ENCODE measurements at places on chromosomes 2 and 18. TPM values are rescaled to one million over a fixed set of nuclear protein-coding genes. Genes with fewer than 3 reads are reported as not detected.

The SLC8A1 gene
- total RNA-seq: 1.8 TPM

The CRYGC gene
- total RNA-seq: not detected

The YWHAQ gene
- 311 TPM for total RNA-seq

The SATB2 gene
- total RNA-seq: not detected

The MPP4 gene
- not detected for total RNA-seq

The SAG gene
- total RNA-seq: 0.32 TPM

The HTR2B gene
- not detected for total RNA-seq

The LONRF2 gene
- total RNA-seq: 0.32 TPM

The GRB14 gene
- total RNA-seq: not detected

The GNAL gene
- 0.24 TPM for total RNA-seq

The SPATA3 gene
- total RNA-seq: not detected

The NPHP1 gene
- 0.12 TPM for total RNA-seq

The CHRND gene
- not detected for total RNA-seq

The CEP68 gene
- total RNA-seq: 5.5 TPM

The SIX3 gene
- total RNA-seq: not detected

The CD226 gene
- 134 TPM for total RNA-seq

The UGT1A10 gene
- not detected for total RNA-seq

The NLRC4 gene
- total RNA-seq: 0.07 TPM

The SNTG2 gene
- total RNA-seq: not detected

The GYPC gene
- total RNA-seq: 130 TPM

The UXS1 gene
- 36.7 TPM for total RNA-seq

The DNAJC27 gene
- total RNA-seq: 7.0 TPM

The C1GALT1C1L gene
- total RNA-seq: not detected

The LOXL3 gene
- total RNA-seq: 2.0 TPM

The CMPK2 gene
- total RNA-seq: 7.4 TPM

The VIT gene
- not detected for total RNA-seq

The IL36B gene
- total RNA-seq: not detected

The IL1R1 gene
- 2.4 TPM for total RNA-seq

The LYG1 gene
- total RNA-seq: 1.5 TPM

The DUSP19 gene
- total RNA-seq: 1.0 TPM

The SLC66A3 gene
- 7.2 TPM for total RNA-seq

The SH3BP4 gene
- 0.26 TPM for total RNA-seq

The MC5R gene
- total RNA-seq: not detected

The KYNU gene
- total RNA-seq: not detected

The RAX gene
- not detected for total RNA-seq

The SDC1 gene
- total RNA-seq: 0.26 TPM

The ZSWIM2 gene
- total RNA-seq: not detected

The MTX2 gene
- total RNA-seq: 24.9 TPM

The UCN gene
- 1.8 TPM for total RNA-seq

The NT5C1B gene
- total RNA-seq: not detected

The LGALSL gene
- total RNA-seq: 2.5 TPM

The CD28 gene
- total RNA-seq: 133 TPM

The GAL3ST2 gene
- total RNA-seq: 0.51 TPM

The SERPINB3 gene
- total RNA-seq: not detected

The TMEM87B gene
- 15.0 TPM for total RNA-seq

The LAMA1 gene
- not detected for total RNA-seq

The POTEC gene
- not detected for total RNA-seq

The PLCL1 gene
- 0.78 TPM for total RNA-seq

The WDR75 gene
- 112 TPM for total RNA-seq

The ASXL3 gene
- not detected for total RNA-seq

The NAT8 gene
- not detected for total RNA-seq

Measured in activated T-helper 1 cell treated with anti-CD3 and anti-CD28 coated beads, Interleukin-12 subunit alpha, Interleukin-12 subunit beta, Interleukin-2, Interleukin-4 antibody, amounts not matched to agents 30 ng/mL and 10 ng/mL and 1 ng/mL, durations not matched to agents 14 hours and 24 hours and 36 hours (primary cell).